Prostate gland (tissue), 2 donors: ENCODE measurements at places on chromosomes 12 and 14.
A peak's percentile ranks its signal among the peaks of the same experiment; 100 is the strongest.

DNA sequence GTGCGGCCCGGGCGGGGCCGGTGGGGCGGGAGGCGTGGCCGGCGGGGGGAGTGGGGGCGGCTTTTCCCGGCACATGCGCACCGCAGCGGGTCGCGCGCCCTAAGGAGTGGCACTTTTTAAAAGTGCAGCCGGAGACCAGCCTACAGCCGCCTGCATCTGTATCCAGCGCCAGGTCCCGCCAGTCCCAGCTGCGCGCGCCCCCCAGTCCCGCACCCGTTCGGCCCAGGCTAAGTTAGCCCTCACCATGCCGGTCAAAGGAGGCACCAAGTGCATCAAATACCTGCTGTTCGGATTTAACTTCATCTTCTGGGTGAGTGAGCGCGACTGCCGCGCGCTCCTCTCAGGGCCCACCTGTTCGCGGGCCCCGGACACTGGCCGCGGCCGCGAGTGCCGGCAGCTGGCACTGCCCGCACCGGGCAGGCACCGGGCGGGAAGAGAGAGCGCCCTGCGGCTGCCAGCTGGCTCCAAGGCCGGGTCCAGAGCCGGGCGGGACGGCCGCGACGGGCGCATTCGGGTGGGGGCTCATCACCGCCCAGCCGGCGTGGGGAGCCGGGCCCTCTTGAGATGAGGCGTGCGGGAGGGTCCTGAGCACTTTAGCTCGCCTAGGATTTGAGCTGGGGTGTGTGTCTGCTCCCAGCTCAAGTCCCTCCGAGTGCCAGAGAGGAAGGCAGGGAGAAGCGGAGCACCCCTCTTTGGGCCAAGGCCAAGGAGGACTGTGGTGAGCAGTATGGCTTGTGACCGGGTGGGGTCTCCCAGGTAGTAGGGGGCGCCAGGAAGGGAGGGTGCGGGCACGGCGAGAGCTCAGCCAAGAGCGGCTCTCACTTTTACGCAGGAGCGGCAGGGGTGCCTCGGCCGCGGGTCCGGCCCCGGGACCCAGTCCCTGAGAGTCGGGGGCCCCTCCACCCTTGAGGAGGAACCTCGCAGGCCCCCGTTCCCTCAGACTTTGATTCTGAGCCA lies at the start of gene CD9:
Gene CD9, plus strand, starts transcription at position 145 of the 957 bp plus-strand sequence. Its CDS starts 100 bp downstream, at position 245.
- peak; percentile 85 for DNase-seq

GRCh38 chr12:45637706-45638105 lies 91.8 kb upstream of the ARID2 start:
- no peak for DNase-seq

DNA sequence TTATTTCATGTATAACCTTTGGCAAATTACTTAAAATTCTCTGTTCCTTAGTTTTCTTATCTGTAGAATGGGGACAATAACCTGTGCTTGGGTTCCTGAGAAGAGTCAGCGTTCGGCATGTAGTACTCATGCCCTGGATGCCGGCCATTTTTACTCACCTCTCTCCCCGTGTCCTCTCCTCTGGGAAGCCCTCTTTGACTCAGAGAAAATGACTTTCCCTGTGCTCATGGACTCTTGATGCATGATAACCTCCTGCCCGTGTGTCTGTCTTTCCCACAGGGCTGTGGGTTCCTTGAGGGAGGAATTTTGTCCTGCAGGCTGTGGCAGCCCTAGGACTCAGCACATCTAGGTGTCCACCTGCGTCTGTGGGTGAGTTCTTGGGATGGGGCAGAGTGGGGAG lies 5.8 kb upstream of the C1RL start:
- DNase-seq, result no peak

GRCh38 chr12:38350342-38351174 lies 34.0 kb downstream of the ALG10B start:
- DNase-seq, result no peak

DNA sequence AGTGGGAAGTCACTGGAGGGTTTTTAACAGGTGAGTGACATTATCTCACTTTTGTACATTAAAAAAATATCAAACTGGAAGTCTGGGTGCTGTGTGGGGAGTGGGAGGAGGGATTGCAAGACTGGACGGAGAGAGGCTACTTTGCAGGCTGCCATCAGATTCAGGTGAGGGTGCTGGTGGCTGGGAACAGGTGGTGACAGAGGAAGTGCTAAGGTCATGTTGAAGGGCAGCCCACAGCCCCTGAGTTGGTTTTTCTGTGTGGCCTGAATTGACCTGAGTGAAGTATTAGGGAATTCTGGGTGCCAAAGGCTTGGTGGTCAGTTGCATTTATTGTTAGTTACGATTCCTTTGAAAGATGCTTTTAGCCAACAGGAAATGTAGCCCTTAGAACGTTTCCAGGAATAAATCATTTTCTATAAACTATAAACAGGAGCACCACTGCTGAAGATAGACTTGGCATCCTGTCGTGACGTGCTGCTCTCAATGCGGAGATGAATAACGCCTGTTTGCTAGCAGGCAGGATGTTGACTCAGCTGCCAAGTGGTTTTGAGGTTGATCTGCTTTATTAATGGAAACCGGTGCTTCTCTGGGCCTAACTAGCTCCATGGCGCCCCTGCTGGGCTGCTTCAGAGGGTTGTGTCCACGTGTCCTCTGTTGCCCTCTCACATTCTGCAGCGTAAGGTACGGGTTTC lies 707.5 kb upstream of the TMEM132C start:
- no peak for DNase-seq

GRCh38 chr12:19095756-19096480 lies 33.6 kb upstream of the PLEKHA5 start:
- no peak for DNase-seq

- DNase-seq, result no peak
Measured at GRCh38 chr12:67472539-67472938, 176.0 kb upstream of the DYRK2 start.

DNA sequence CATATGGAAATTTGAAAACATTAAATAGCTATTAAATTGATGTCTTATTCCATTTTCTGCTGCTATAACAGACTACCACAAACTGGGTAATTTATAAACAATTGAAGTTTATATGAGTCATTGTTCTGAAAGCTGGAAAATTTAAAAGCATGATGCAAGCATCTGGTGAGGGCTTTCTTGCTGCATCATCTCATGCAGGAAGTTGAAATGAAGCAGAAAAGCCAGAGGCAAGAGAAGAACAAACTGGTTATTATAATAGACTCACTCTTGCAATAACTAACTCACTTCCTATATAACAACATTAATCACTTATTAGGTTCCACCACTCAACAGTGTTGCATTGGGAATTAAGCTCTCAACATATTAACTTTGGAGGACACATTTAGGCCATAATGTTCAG lies 1277.4 kb downstream of the LRFN5 start:
- DNase-seq, result no peak

- DNase-seq, result no peak
Measured at GRCh38 chr12:93846936-93847516, 169.9 kb downstream of the CRADD start.

GRCh38 chr14:85079842-85080730 lies 449.9 kb upstream of the FLRT2 start:
- DNase-seq, result no peak

DNA sequence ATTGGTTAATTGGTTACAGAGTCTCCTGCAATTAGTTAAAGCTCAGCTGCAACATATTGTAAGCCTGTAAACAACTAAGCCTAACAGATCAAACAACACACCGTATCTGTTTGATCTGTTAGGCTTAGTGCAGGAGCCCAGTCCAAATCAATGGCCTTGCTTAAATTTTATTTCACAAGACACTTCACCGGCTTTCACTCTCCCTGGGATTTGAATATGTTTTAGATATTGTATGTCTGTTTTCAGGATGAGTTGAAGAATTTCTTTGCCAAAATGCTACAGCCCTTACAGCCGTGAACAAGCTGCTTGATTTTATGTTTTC lies 5.5 kb upstream of the RNASE1 start:
- no peak for DNase-seq

DNA sequence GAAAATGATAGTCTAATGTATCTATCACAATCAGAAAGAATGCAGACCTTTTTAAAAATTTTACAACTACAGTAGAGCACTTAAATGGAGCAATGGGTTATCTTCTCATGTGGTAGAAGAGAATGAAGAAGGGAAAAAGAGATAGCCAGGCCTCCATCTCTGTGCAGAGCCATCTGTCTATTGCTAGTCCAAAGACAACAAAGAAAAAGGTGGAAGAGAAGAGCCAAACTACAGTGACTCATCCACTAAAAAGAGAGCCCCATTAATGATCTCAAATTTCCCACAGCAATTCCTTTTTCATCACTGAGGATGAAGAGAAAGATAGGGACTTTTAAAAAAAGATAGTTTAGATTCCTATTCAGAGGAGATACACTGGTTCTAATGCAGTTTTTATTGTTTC lies 232.9 kb downstream of the ATXN7L3B start:
- DNase-seq, result no peak

DNA sequence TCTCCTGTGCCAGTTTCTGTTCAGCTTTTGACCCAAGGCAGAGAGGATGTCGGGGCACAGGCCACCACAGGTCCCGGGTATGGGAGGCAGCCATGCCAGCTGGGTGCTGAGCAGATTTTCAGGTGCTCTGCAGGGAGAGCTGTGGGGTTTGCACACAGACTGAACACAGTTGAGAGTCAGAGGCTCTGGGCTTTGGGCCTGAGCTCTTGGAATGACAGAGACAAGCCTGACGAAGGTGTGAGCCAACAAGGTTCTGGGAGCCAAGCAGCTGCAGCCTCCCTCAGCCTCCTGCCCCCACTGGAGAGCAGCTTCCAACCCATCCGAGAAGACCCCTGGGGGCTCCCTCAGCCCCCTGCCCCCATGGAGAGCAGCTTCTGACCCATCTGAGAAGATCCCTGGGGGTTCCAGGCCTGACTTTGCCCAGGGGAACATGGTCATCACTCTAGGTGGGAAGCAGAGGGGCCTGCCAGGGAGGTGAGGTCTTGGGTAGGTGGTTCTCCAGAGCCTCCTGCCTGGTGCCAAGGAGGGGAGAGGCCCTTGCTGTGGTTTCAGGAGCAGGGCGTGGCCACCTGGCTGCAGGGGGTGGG lies 13.8 kb downstream of the FBRSL1 start:
- DNase-seq, result no peak

GRCh38 chr12:52151837-52152783 lies 39.7 kb downstream of the KRT80 start:
- DNase-seq, result peak; percentile 88

DNA sequence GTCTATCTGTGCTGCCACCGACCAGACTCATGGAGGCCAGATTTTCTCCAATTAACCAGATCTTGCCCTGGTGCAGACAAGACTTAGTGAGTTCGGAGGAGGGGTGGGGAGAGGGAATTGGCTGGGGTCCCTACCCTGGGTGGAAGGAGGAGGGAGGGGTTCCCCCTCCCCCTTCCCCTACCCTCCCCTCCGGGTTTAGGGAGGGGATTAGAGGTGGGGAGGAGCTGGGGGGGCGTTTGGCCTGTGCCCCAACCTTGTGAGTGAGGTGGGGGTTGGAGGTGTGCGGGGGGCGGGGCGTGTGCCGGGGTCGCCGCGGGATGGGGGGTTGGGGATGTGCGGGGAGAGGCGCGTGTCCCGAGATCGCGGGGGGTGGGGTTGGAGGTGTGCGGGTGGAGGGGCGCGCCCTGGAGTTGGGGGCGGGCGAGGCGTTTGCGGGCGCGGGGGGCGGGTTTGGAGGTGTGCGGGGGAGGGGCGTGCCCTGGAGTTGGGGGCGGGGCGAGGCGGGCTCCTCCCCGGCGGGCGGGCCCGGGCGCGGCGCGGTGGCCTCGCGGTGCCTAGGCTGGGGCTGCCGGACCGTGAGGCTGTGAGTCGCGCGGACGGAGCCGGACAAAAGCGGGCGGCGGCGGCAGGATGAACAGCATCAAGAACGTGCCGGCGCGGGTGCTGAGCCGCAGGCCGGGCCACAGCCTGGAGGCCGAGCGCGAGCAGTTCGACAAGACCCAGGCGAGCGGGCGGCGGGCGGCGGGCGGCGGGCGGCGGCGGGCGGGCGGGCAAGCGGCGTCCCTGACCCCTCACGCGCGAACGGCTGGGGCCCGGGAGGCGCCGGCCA lies at the start of gene HIP1R:
Gene HIP1R, plus strand, starts transcription at position 537 of the 829 bp plus-strand sequence. Its CDS starts 94 bp downstream, at position 631.
- DNase-seq, result peak; percentile 54
